ENCODE measurements at places on chromosomes 6 and 20.
A peak's percentile ranks its signal among the peaks of the same experiment; 100 is the strongest.

GRCh38 chr20:24806705-24807676 is 142.1 kb upstream of the CST7 start:
- no peak for DNase-seq

- no peak for DNase-seq
These were observed 67.9 kb upstream of the PTGIS start for GRCh38 chr20:49635866-49636265.

DNA sequence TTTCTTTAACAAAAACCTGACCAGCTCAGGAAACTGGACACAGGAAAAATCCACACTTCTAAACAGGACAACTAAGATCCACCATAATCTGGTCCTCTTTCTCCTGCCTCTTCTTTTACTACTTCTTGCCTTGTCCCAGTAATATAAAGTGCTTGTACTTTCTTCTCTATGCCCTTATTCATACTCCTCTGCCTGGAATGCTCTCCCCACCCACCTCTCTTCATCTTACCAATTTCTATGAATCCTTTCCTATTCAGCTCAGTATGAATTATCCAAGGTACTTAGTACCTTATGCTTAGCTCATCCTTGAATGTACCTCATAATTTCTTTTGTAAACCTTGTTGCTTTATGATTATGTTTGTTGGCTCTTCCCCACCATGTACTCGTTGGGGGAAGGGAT is 159.4 kb downstream of the CDK19 start:
- DNase-seq: no peak

DNA sequence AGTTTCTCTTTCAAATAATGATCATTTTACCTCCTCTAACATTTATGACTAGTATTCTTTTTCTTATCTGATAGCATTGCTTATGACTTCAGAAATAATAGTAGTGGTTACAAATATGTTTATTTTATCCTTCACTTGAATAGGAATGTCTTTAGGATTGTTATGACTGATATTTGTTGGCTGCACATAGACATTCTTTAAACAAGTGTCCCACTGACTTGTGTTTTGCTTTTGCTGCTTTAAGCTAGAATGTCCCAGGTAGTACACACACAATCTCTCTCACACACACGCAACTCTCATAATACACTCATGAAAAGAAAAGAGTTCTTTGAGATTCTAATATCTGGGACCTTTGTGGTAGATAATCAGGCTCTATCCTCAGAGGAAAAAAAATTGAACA is 21.6 kb downstream of the KIAA1586 start:
- no peak for DNase-seq

DNA sequence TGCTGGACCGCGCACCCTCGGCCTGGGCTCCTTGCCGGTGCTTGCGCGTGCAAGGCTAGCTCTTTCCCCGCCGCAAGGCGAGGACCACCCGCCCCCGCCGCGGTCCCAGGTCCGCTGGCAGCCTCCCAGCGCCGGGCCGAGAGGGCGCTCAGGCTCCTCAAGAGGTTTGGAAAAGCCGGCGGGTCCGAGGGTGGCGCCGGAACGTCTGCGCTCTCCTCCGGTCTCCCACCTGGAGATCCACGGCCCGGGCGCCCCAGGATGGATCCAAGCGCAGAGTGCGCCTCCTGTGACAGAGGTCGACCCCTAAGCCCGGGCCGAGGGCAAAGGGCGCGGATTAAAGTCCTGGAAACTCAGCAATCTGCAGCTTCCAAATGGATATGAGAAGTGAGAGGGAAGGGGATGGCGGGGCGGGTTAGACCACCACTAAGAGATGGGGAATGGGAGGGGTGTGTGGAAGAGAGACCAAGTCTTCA is 575 bp upstream of the MICAL1 start:
- peak; percentile 69 for DNase-seq

GRCh38 chr6:156977527-156978291 is 200.5 kb downstream of the ARID1B start:
- no peak for DNase-seq

GRCh38 chr6:149078211-149078782 is 239.2 kb upstream of the TAB2 start:
- no peak for DNase-seq

DNA sequence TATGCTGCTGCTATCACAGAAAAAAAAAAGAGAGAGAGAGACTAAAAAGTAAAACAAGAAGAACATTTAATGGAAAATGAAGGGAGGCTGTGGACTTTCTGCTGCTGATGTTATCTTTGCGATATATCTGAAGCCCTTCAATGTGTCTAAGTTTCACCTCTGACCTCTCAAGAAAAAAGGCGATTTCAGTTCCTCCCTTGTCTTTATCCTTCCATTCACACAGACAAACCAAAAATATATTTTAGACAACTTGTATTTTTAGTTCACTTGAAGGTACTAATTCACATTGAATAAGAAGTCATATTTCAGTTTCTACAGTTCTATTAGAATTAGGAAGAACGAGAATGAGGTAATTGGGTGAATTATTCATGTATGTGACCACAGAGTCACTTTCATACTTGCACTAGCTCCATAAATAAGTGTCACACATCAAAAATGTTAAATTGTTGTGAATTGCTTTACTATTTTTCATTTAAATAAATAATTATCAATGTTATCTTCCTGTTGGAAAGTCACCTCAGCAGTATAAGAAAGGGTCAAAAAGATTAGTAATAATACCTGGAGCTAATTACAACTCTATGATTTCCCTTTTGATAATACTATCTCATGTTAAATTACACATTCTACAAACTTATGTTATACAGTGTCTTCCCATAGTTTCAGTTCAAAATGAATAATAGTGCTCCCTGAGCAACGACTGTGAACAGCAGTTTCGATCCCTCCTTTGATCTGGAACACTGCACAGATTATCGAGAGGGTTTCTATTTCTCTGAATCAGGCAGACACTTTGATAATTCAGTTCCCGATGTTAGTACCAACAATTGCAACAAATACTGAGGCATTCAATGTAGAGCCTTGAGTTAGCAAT is 85.2 kb upstream of the PLCB4 start:
- DNase-seq: no peak

DNA sequence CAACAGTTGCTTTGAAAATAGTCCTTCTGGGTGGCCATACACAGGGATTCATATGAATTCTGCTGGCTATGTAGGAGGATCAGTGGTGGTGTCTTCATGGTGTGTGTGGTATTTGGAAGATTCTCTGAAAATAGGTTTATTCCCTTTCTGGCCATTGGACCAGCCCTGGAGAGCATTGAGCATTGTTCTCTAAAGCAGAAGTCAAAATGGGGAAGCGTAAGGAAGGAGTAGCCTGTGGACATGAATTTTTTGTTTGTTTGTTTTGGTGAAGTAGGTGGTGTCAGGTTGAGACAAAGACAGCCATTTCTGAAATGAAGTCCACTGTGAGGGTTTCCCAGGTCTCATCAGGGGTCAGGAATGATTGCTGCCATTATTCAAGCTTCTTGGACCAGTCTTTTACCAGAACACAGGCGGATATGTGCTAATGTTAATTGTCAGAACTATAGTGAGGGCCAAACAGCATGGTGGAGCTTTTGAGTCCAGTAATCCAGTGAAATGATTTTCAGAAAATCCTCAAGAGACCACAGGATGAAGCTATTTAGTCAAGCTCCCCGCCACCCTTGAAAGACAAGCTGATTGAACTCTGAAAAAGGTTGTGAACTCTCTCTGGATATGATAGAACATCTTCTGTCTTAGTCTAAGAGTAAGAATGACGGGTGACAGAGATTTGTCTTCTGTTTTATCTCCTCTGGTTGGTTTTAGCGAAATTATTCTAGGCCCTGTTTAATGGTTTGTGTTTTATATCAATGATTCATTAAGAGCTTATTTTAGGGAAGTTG is 60.0 kb downstream of the DNAH8 start:
- DNase-seq: no peak

DNA sequence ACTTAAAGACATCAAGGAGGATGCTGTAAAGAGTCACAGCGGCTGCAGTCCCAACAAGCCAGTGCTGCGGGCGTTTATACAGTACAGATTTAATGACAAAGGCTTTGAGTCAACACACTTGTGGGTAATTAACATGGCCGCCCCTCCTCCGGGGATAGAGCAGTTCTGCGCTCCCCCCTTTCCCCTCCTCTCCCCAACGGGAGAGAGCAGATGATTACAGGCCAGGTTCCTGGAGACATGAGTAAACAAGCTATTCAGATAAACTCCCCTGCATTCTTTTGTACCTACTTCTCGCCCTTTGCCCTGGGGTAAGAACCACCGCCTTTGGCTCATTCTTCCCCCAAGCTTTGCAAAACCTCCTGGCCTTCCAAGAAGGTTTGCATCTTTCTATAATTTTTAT is 23.6 kb upstream of the FABP7 start:
- DNase-seq: no peak

Measured in small intestine (tissue), 16 donors.